ENCODE measurements at places on chromosomes 5 and 9.

DNA sequence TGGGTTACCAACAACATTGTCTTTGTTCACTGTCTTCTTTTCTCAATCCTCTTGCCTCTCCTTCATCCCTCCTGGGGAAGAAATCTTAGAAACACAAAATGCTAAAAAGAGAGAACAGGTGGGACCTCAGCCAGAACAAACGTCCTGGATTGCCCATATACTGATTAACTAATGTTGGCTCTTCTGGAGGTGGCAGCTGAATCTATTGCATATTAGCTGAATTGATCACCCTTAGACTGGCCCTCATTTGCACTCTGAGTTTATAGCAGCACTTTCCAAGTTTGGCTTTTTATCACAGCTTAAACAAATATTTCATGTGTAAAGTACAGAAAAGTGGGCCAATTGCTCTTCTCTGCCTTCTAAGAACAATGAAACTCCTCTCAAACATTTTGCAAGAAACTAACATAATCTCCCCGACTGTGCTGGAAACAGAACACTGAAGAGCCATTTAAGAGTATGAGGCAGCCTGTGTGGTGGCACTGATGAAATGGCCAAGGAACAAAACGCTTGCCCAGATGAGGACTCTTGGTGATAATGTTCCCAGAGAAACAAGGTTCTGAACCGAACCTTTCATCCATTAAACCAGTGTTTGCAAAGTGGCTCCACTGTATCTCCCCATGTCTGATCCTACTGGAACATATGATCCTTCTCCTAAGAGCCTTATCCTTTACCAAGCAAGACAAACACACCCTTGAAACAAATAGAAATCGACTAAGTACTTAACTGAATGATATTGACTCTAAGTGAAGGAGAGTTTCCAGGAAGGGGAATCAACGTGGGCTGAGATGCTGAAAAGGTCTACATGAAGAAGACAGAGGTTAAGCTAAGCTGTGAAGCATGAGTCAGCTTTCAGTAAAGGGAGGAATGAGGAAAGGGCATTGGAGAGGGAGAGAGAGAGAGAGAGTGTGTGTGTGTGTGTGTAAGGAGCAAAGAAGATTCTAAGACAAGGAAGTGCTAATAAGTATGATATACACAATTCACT is 83.2 kb upstream of the LIFR start:
- no peak for DNase-seq

DNA sequence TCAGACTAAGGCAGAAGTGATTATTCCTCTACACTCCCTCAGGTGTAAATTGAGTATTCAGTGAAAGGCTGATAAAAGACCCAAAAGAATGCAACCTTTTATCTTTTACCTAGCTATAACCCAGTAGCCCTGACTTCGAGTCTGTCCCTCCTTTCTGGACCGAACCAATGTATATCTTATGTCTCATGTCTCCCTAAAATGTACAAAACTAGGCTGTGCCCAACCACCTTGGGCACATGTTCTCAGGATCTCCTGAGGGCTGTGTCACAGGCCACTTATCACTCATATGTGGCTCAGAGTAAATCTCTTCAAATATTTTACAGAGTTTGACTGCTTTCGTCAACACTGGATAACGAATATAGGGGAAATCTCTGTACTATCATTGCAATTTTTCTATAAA is 12.7 kb downstream of the FBXL17 start:
- DNase-seq, result no peak

GRCh38 chr9:69532396-69532795 is 139.8 kb downstream of the APBA1 start:
- no peak for DNase-seq

DNA sequence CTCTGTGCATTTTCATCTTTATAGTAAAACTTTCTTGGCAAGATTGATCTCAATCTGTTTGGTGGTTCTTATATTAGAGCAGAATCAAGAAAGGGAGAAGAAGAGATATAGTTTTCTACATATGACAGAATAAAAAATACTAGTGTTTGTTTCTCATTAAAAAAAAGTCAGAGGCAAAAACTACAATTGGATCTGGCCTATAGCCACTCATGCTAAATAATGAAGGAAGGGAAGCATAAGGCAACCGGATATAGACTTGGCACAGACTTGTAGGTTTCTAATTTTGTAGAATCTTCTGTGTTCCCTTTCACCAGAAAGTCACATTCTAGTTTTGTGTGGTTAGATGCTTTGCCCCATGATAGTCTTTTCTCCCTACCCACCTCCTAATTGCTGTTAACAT is 306.2 kb downstream of the PIK3R1 start:
- no peak for DNase-seq

GRCh38 chr5:139137697-139138096 is 60.5 kb downstream of the SIL1 start:
- DNase-seq, result no peak

- no peak for DNase-seq
Measured at GRCh38 chr5:53568871-53569270, 8.4 kb downstream of the NDUFS4 start.

DNA sequence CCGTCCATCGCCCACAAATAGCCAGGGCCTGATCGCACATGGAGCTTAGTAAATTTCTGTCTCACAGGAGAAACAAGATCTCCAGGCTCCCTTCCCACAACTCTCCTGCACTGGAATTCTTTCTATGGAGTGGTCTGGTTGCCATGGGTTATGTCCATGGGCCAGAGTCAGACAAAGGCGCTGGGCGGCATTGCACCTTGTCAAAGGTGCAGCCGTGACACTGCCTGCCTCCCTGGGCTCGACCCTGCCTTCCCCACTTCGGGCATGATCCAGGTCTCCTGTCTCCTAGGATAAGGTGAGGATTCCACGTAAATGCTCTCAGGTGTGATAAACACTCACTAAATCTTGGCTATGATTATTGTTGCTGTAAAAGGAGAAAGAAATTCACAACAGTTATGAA is 130.0 kb downstream of the ADAMTS16 start:
- DNase-seq, result no peak

DNA sequence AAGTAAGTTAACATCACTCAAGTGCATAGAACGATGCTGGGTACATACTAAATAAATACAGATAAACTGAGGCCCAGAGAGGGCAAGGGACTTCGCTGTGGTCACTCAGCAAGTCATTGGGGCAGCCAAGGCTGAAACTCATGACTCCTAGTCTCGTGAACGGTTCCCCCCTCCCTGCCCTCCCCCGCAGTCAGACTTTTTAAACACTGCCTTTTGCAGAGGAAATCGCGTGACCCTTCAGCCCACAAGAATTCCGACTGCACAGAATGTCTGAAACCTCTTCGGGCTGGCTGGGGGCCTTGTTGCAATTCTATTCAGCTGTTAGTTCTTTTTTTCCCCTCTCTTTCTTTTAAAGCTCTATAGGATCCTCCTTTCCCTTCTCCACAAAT is 28.1 kb downstream of the NEK6 start:
- peak; percentile 75 for DNase-seq

DNA sequence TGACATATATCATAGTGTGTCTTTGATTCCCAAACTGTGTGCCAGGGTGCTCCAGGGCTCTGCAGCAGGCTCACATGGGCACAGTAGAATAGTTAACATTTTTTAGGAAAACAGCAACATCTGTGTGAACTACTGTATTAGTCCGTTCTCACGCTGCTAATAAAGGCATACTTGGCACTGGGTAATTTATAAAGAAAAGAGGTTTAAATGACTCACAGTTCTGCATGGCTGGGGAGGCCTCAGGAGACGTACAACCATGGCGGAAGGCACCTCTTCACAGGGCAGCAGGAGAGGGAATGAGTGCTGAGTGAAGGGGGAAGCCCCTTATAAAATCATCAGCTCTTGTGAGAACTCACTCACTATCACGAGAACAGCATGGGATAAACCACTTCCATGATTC is 82.7 kb downstream of the EGFLAM start:
- no peak for DNase-seq

- DNase-seq, result no peak
Measured at GRCh38 chr5:142717582-142718215, 31.8 kb upstream of the FGF1 start.

DNA sequence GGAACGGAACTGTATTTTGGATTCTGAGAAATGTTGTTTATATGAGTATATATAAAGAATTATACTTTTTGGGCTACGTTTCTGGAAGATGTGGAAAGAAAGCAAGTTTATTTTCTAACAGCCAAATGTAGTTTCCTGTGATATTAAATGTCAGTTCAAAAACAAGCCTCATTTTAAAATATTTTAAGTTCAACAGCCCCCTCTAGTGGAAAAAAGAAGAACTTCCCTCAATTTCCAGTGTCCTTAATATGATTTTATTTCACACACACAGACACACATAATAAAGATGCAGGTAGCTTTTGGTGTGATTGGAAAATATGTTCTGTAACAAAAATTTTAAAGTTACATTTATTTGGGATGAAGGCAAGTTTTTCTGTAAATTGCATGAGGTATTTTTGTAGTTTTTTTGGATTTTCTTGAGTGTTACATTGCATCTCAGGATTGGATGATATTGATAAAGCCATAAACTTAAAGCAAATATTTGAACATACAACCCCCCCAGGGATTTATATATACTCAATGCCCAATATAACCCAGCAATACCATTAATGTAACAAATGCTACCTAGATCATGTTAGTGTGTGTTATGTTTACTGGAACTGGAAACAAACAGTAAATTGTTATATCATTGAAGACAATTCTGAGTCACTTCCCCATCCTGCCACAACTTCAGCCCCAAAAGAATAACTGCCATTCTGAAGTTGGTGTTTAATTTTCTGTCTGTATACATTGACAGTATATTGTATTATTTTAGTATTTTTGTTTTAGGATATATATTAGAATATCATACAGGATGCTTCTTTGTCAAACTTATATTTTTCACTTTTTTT is 54.0 kb downstream of the CCDC171 start:
- DNase-seq, result peak; percentile 44

- no peak for DNase-seq
Measured at GRCh38 chr9:126521551-126521950, 92.2 kb upstream of the LMX1B start.

DNA sequence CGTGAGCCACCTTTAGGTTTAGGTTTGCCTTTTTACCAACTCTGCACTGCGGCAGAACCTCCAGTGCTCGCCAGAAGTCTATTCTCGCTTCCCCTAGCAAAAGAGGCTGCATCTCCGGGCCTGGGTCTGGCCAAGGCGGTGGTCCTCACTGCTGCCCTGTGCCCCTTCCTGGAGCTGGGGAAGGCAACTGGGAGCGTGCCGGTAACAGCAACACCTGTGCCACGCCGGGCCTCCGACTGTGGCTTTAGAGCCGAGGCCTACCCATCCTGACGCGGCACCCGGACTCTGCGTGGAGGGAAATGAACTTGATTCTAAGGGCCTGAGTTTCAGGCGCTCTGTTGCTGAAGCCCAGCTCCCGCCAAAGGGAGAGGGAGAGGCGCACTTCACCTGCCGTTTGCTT is 82.4 kb upstream of the SPATA31C2 start:
- no peak for DNase-seq

GRCh38 chr5:54651482-54652076 is 134.0 kb downstream of the SNX18 start:
- DNase-seq, result no peak

DNA sequence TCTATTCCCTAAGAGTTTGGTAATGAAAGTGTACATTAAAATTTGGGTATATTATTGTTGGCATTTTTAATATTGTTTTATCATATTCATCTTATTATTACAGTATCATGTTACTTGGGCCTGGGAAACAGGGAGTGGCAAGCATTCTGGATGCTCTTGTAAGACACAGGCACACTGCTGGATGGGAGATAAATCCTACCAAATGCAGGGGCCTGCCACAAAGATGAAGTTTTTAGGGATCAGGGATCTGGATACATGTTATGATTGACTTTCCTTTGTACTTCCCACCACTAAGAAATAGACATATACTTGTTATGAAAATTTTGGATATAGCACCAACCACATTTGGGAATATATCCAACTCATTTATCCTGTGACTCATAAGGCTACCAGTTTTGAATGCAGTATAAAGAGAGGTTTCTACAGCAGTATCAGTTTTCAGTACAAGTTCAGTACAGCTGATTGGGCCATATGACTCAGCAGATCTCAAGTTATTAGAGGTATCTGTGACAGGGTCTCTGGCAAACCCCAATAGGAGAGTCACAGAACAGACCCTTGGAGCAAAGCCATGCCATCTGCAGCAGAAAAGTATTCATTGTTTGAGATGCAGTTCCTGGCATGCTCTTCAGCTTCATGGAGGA is 360.1 kb downstream of the DMAC1 start:
- no peak for DNase-seq

DNA sequence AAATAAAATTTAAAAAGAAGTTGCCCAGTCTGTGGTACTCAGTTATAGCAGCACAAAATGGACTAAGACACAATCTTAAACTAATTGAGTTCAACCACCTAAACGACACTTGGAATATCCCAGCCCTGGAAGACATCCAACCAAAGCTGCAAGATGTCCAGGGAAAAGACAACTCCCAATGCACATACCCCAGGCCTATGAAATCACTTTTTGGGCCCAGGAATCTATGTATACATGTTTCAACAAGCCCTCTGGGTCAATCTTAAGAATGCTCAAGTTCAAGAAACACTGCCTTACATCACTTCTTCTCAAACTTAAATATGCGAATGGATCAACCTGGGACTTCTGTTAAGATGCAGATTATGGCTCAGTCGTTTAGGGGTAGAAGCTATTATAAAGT is 148.6 kb downstream of the ELAVL2 start:
- DNase-seq, result no peak

DNA sequence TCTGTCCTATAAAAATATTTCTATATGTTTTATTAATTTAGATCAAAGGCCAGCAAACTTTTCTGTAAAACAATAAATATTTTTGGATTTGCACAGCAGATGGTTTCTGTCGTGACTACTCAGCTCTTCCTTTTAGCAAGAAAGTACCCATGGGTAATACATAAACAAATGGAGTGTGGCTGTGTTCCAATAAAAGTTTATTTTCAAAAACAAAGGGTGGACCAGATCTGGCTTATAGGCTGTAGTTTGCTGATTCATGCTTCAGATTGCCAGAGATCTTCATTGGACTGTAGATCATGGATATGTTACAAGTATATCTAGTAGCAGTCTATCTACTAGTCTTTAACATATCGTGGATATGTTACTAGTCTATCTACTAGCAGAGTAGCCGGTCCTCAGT is 590.5 kb downstream of the CSNK1G3 start:
- DNase-seq, result no peak
